ENCODE measurements at places on chromosomes 4 and X.
A peak's percentile ranks its signal among the peaks of the same experiment; 100 is the strongest.

DNA sequence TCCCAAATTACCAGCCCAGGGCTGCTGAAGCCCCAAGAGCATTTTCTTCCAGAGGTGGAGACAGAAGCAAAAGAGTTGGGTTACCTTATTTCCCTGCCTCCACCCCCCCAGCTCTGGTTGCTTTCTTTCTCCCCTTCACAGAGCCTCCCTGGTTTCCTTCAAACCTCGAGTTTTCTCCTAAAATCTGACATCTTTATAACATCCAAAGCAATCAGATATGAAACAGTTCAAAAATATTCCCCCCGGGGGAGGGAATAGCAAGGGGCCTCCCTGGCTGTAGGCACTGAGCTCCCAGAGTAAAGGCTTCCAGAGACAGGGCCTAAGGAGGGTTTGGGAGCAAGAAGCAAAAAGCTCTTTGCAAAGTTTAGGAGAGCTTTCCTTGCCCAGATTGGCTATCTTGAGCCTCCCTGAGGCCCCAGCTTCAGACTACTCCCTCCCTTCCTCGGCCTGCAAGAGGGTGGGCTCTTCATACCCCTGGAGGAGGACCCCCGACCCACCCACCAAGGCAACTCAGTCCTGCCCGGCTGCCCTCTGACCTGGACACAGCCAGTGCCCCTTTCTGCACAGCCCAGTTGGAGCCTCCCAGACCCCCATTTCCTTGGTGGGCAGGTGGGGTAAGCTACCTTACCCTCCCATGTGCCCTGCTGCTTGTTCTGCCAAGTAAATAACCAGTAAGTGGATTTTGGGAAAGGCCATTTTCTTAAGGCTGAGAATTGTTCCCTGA, 7.6 kb downstream of the MAMLD1 start:
- no peak for DNase-seq

- no peak for DNase-seq
Measured at GRCh38 chr4:121551271-121551670, 145.5 kb downstream of the ANXA5 start.

DNA sequence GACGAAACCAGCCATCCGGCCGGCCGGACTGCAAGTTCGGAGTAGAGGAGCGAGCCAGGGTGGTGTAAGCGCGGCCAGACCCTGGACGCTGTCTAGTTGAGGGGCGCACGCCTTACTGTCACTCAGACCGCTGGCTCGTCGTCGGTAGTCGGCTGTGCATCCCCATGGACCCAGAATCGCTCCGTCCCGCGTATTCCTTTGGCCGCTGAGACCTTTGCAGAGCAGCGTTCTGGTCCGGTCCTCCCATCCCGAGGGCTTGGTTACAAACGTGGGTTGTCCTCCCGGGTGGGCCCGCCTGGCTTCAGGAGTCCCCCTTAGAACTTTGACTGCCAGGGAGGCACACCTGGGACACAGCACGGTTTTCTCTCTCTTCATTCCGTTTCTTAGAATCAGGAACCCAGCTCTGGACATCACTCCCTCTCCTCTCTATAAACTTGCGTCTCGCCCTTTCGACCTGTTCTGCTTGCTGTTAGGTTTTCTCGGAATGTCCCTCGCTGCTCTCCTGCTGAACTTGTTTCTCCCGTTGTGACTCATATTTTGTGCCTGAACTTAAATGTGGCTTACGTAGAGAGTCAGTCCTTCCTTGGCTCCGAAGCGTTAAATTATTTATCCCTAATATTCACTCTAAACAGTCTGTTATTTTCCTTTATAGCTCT, 672 bp downstream of the PGM2 start:
- no peak for DNase-seq

DNA sequence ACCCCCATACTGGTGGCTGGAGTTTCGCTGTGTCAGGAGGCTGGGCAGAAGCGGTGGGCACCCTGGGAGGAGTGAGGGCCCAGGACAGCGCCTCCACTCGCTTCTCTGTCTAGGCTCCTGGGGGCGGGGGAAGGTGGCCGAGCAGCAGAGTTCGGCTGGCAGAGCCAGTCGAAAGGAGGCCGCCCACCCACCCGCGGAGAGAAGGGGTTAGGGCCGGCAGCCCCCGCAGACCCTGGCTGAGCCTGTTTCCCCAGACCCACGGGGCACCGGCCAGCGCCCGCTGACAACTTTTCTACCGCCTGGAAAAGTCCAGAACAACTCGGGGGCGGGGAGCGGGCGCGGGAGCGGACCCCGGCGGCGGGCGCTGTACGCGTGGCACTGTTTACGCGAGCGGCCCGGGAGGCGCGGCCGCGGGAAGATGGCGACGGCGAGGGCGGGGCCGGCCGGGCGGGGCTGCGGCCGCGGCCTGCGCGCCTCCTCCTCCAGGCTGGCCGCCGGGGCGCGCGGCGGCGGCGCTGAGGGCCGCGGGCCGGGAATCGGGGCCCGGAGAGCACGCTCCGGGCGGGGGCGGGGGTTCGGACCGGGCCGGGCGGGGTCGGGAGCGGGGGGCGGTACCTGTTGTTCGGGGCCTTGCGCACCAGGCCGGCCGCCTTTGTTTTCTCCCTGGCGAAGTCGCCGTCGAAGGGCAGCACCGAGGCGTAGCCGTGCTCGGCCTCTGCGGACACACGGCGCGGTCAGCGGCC, 628 bp downstream of the MXD4 start:
- no peak for DNase-seq

DNA sequence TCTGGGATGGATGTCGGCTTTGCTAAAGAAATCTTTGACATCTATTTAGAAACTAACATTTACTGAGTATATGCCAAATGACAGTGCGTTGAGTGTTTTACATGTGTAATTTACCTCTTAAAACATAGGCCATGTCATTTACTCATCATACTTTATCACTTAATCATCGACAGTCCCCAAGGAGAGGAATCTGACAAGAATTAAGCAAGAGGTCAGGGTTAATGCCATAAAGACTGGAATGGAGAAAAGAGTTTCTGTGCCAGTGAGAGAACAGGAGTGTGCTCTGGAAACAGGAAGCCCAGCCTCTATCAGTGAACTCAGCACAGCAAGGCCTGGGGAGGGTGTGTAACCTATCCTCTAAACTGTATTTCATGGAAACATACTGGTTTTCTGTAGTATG, 28.0 kb upstream of the AMOT start:
- no peak for DNase-seq

- DNase-seq = no peak
Measured at GRCh38 chrX:48695534-48695896, 1.0 kb upstream of the SUV39H1 start.

DNA sequence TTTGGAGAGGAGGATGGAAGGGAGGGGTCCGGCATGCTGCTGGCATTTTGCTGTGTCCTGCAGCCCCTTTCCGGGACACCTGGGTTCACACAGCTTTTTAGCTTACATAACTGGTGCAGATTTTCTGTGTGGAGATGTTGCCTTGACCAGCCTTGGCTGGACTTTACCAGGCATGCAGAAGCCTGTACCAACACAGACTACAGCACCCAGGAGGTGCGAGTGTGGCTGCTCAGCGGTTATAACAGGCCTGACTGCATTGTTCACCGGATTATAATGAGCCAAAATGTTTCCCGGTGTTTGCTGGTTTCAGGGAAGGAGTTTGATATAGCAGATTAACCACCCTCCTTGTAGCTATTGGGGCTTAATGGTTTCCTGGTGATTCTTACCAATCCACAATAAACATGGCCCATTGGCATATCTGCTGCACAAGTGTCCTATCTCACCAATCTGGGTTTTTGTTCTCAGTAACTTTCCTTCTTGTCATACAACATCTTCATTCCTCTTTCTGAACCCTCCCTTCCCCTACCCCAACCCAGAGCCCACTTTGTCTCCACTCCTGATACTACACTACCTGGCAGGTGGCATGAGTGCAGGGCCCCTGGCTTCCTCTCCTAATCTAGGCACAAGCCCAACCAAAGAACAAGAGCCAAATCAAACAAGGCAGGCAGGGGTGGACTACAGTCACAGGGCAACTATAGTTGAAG, 3.9 kb downstream of the RPL10 start:
- DNase-seq = no peak

DNA sequence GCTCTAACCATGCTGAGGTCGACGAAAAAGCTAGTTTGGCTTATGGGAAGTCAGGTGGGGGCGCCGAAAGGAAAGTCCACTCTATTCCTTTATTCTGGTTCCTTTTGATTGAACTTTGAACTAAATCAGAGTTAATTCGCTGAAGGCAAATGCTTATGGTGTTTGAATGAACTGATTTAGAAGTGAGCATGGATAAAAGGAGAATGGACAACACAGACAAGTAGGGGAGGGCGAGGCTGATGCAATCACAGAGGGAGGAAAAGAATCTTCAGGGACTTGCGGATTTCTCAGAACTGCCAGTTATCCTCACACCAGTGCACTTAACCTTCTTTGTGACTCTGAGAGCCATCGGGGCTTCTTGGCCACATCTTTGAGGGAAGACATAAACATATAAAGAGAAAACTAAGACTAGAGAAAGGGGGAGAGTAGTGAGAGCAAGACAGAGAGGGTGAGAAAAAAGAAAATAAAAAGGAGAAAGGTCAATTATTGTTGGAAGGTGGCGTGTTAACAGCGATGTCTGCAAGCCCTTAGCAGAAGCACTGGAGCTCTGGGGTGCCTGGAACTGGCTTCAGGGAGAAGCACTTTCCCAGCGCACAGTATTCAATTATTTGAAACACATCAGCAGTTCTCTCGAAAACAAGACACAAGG, 79.6 kb upstream of the PLAC1 start:
- DNase-seq = no peak

DNA sequence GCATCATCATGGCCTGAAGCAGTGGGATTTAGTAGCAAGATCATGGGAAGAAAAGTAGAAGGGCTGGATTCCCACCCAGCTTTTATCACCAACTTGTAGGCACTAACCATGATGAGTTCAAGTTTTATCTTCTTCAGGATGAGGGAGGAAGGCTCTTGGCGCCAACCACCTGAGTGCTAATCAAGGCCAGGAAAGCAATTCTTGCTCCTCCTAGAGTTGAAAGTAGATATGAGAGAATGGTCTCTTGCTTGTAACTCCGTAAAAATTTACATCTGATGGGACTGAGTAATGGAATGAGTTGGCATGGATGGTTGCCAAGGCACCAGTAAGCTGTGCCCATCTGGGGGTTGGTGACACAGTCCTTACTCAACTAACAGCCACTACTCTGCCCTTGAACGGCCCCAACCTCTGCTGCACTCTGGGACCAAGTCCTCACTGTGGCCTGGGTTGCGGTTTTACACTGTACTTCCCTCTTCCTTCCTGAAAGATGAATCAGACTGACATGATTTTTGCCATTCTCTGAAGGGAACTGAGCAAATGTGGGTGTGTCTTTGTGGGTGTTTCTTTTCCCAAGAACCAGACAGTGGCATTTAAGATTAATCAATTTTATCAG, 39.4 kb upstream of the NDP start:
- DNase-seq = peak; percentile 1

DNA sequence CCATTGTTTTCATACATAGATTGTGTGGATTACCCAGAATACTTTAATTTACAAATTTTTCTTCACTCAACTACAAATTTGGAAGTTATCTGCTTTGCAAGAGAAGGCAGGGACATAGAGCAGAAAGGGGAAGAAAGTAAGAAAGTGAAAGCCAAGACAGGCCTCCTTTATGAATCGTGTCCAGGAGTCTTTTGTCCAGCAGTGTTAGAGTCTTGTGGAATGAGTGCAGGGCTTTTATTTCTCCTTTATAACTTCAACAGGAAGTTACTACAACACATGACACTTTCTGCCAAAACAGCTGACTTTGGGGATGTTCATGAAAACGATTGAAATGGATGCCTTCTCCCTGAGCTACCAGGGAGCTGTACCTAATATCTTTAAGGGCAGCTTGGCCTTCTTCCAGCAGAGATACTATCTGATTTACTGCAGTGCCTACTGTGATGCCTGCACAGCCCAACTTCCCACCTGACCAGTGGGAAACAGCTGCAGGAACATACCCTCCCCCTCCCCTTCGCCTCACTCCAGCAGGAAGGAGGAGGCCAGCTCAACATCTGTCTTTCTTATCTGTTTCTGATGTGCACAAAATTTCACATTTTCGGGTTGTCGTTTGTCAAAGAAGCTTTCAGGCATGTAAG, 557.7 kb upstream of the SLIT2 start:
- DNase-seq = no peak

DNA sequence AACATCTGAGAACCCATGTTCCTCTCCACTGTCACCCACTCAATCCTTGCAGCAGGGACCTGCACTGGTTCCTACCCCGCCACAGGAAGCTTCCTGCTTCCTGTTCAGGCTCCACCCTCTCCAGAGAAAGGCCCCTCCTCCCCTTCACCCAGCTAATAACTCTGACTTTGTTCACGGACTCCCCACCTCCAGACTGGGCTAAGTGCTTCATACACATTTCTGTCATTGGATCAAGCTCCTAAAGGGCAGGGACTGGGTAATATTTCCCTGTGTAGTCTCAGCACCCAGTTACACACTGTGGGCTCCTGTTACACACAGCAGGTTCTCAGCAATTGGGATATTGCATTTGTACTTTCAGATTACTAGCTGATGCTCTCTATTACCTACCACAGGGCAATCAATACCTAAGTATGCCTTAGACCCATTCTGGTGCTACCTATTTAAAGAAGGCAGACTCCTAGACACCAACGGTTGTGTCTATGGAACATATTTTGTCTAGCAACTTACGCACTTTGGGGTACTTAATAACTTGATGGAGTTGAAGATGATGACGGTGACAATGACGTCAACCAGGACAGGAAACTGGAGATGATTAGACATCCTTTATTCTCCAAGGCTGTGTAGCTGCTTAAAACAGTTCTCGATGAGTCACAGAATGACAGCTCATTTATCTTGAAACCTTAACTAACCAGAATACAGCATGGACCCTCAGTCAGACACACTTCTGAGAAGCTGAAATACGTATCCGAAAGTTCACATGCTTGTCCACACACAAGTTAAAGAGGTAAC, 58.1 kb downstream of the MAML3 start:
- DNase-seq = no peak

GRCh38 chrX:16917120-16917519, 29.3 kb upstream of the REPS2 start:
- DNase-seq = no peak

- no peak for DNase-seq
Measured at GRCh38 chrX:84737471-84737871, 235.2 kb upstream of the HDX start.

DNA sequence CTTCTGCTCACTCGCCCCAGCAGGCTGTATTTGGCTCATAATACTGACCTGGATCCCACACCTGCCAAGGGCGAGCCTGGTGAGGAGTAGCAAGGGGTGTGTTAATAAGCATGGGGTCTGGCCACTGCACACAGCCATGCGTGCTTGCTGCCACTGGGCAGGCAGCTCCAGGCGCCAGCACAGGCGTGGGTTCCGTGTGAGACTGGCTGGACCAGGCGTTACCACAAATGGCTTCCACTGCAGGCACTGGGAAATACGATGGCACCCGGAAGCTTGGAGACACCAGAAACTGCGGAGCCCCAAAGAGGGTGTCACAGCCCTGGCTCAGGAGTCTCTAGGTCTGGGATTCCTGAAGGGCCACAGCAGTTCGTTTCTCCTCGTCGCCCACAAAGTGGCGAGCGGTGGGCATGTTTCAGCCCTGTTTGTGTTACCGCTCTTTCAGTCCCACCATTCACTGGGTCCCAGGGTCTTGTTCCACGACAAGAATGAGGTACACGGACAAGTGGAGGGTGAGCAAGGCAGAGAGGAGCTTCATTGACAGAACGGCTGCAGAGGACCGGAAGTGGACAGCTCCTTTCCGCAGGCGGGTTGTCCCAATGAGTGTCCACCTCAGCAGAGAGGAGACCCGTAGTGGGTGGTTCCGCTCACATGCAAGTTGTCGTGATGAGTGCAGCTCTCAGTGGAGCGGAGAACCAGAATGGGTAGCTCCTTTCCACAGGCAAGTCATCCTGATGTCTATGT, 428.9 kb downstream of the EPHA5 start:
- no peak for DNase-seq

All from stimulated activated CD4-positive, alpha-beta T cell treated with anti-CD3 and anti-CD28 coated beads, Interleukin-15, amount 100 ng/mL, for 1 hour (primary cell).